ENCODE measurements at places on chromosomes 12 and 14.
A peak's percentile ranks its signal among the peaks of the same experiment; 100 is the strongest.

- no peak for DNase-seq
These were observed 129.7 kb upstream of the CCND2 start for GRCh38 chr12:4143896-4144295.

- DNase-seq = no peak
These were observed 214.9 kb downstream of the CNTN1 start for GRCh38 chr12:40907115-40907527.

- DNase-seq = no peak
These were observed 22.7 kb downstream of the LRTM2 start for GRCh38 chr12:1842905-1843640.

GRCh38 chr14:23376482-23377197 is at the start of gene CMTM5:
Gene CMTM5, plus strand, starts transcription at chr14:23377046. Its CDS starts 206 bp downstream, at chr14:23377252.
- DNase-seq = no peak

GRCh38 chr12:110012137-110012536 is 12.9 kb downstream of the ANKRD13A start:
- no peak for DNase-seq

DNA sequence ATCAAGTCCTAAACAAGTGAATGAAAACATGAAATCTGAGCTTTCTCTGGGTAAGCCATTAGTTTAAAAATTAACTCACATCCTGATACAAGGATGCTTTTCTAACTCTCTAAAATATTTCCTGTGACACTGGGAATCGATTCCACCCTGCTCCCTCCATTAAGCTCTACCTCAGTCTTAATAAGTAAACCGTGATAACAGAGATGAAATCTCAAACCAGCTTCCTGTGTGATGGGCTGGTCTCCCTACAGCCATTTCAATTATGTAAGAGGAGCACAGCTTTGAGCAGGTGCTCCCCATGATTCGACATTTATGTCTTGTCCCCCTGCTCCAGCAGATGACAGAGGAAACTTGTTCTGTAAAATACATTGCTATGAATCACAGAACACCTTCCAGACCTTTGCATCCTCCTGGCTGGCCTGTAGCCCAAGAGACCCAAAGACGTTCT is 59.0 kb downstream of the GAS2L3 start:
- no peak for DNase-seq

GRCh38 chr12:52871291-52872039 is 22.7 kb upstream of the KRT78 start:
- no peak for DNase-seq

- DNase-seq = no peak
These were observed 192.1 kb upstream of the AMIGO2 start for GRCh38 chr12:47271800-47272239.

DNA sequence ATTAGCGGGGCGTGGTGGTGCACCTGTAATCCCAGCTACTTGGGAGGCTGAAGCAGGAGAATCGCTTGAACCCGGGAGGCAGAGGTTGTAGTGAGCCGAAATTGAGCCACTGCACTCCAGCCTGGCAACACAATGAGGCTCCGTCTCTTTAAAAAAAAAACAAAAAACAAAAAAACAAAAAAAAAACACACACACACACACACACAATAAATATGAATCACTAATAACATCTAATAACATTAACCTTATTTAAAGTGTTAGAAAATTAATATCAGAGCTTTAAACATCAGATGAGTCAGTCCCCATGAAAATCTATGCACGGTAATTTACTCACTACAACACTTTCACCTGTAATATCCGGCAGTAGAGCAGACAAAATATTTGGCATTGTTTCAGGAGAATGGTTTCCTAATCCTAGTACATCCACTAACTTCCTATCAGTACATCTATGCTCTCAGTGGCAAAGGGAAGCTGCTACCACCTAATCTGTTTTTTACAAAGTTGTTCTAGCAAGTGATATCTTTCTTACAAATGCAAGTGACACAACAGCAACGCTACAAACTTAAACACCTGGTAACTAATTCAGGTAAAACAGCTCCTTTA is 36.2 kb downstream of the MED13L start:
- DNase-seq = no peak

DNA sequence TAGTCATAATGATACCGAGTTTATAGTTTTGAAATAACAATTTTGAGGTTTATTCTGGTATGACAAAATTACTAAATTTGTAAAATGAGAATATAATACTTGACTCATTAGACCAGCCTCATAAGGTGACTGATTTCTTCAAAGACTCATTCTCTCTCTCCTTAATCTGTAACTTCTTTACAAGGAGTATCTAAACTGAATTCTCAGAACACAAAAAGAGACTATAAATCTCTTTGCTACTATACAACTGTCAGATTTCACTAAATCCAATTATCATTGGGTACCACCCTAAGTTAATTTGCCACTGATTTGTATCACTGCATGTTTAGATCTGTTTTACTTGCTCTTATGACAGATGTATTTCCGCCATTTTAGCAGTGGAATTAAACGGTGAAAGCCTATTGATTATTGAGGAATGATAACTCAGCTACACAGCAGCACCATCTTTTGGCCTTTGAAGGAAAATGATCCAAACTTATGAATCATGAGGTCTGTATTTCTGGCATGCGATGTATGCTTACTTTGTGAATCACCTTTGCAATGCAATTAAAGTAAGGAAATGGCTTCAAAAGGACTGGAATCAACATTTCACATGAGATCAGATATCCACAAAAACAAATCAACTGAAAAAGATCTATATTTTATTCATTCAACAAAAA is 161.2 kb downstream of the RERGL start:
- DNase-seq = peak; percentile 22

GRCh38 chr12:54228471-54228870 is 39.7 kb upstream of the SMUG1 start:
- DNase-seq = no peak

- no peak for DNase-seq
These were observed 50.2 kb downstream of the ARL6IP4 start for GRCh38 chr12:123030686-123031085.

- DNase-seq = no peak
These were observed 12.3 kb downstream of the CHST11 start for GRCh38 chr12:104469066-104469465.

GRCh38 chr12:64009321-64010068 is 165.0 kb downstream of the SRGAP1 start:
- DNase-seq = no peak

DNA sequence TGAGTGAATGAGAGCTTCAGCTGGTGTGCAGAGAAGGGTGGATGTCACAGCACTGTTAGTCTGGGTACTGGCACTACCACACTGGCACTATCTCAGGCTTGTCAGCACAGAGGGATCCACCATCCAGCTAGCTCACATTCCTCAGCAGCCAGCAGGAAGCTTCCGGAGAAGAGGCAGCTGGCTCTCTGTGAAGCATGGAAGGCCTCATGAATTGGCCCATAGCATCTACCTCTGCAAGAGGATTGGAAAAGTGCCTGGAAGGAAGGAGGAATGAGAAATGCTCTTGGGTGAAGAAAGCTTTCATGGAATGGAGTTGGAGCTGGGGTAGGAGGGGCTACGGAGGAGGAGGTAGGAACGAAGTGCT is 9.9 kb downstream of the KRT83 start:
- no peak for DNase-seq

GRCh38 chr12:46269429-46270241 is 792 bp upstream of the SLC38A1 start:
- peak; percentile 73 for DNase-seq

DNA sequence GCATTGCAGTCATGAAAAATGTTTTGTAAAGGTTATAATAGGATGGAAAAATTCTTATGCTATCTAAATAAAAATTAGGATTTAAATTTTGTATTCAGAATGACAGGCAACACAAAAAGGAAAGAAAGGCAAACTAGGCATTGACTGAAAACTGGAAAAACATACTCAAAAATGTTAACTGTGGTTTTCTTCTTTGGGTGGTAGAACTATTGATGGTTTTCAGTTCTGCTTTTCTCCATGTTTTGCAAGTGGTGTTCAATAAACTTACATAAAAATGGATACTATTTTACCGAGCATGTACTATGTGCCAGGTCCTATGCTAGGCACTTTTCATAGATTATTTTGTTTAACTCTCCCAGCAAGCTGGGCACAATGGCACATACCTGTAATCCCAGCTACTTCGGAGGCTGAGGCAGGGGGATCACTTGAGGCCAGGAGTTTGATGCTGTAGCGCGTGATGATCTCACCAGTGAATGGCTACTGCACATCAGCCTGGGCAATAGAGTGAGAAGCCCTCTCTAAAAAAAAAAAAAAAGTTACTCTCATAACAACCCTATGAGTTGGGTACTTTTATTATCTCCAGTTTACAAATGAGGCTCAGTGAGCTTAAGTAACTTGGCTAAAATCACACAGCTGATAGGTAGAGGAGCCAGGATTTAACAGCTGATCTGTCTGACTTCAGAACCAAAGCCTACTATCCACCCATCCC is 26.3 kb upstream of the TCP11L2 start:
- DNase-seq = no peak

GRCh38 chr14:33936391-33936790 is 14.5 kb downstream of the EGLN3 start:
- DNase-seq = no peak

DNA sequence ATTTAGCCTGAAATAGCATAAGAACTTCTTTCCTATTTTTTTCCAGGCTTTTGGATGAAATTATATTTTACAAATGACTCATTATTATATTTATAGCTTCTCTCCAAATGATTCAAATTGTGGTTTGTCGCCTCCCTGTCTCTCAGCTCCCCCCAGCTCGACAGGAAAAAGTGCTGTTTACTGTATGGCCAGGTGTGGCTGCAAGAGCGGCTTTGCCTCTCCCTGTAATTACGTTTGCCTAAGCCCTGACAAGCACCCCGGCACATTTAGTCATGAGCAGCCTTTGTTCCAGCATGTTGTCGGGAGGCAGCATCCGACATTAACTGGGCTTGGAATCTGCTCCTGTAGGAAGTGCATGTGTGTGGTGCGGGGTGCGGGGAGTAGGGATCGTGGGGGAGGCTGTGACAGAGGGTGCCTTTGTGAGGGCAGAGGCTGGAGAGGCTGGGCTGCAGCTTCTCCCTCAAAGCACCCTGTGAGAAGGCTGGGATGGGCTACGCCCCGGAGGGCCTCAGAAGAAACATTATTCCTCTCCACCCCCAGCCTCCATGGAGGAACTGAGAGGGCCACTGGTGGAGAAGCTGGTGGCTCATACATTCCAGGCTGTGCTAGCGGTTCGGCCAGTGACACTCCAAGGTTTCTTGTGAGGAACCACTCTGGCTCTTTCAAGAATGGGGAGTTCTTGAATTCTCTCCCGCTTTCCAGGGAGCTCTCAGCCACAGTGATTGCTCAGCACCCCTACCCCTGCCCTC is 42.1 kb upstream of the CTDSP2 start:
- DNase-seq = peak; percentile 95

- peak; percentile 93 for DNase-seq
These were observed 932.3 kb downstream of the DIO2 start for GRCh38 chr14:79278798-79279644.

GRCh38 chr12:93957870-93958269 is 190.5 kb upstream of the PLXNC1 start:
- DNase-seq = no peak

- DNase-seq = no peak
These were observed 239.3 kb downstream of the MED13L start for GRCh38 chr12:116037941-116038837.

GRCh38 chr12:96513681-96514080 is 24.3 kb downstream of the CFAP54 start:
- no peak for DNase-seq

GRCh38 chr12:14618983-14619382 is 51.3 kb upstream of the PLBD1 start:
- peak; percentile 8 for DNase-seq

DNA sequence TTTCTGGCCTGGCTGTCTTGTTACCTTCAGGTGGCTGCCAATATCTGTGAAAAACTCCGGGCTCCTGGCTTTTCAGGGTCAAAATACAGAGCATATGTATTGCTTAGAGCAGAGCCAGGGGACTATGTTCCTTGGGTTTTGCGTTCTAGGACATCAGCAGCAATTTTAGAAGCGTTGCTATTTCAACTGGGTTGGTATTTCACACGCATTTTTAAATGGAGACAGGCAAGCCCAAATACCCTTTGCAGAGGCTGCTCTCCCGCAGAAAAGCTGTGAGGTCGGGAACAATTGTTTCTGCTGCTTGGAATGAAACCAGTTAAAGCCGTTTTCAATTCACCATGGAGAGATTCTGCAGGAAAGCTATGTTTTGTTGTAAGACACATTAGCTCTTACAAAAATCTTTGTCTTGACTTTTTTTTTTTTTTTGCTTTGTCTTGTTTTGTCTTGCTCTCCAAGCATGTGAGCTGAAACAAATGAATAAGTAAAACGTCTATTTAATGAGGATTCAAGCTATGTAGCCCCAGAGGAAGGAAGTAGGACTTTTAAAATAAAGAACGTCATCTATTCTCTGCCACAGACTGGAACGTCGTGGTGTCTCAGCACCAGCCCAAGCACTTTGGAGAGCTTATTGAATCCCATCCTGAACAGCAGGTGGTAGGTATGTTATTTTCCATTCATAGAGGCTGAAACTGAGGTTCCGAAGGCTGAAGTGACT is 181.0 kb upstream of the TBX3 start:
- no peak for DNase-seq

GRCh38 chr12:50070314-50071060 is 13.1 kb downstream of the ASIC1 start:
- peak; percentile 71 for DNase-seq

DNA sequence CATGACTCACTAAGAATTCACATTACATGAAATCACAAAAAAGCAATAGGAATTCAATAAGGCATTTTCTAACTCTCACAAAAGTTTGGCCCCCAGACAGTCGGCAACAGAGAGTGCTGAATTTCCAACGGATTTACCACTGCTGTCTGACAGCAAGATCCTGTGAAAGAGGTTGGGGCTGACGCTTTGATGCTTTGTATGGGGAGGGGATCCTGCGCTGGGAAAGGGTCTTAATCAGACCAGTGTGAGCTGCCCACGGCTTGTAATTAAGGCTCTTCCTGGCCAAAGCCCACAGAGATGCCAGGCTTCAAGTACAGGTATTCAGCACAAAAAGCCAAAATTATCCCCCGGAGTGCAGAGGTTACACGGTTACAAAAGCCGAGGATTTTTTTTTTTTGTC is 66.8 kb upstream of the TMCC3 start:
- DNase-seq = no peak

DNA sequence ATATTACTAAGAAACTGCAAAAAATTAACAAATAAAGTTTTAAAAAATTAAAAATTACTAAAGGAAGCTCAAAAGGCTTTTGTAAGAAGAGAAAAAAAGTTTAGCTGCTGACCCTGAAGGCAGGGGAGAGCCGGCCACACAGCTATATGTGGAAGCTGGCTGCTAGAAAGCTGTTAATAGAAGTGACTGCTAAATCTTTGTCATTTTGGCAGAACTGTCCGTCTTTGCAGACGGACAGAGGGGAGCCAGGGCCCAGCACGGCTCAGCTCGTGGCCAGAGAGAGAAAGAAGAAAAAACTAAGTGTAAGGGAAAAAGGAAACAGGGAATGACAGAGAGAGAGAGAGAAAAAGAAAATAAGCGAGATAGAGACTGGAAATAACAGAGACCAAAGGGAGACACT is 27.9 kb downstream of the PRMT8 start:
- no peak for DNase-seq

GRCh38 chr12:11769723-11770514 is 120.4 kb downstream of the ETV6 start:
- DNase-seq = no peak

- DNase-seq = no peak
These were observed 60.8 kb downstream of the RASSF3 start for GRCh38 chr12:64670919-64671639.

- DNase-seq = peak; percentile 61
These were observed 400 bp downstream of the CHST11 start for GRCh38 chr12:104456950-104457745.
